ENCODE measurements at places on chromosomes 4 and X.
A peak's percentile ranks its signal among the peaks of the same experiment; 100 is the strongest.

DNA sequence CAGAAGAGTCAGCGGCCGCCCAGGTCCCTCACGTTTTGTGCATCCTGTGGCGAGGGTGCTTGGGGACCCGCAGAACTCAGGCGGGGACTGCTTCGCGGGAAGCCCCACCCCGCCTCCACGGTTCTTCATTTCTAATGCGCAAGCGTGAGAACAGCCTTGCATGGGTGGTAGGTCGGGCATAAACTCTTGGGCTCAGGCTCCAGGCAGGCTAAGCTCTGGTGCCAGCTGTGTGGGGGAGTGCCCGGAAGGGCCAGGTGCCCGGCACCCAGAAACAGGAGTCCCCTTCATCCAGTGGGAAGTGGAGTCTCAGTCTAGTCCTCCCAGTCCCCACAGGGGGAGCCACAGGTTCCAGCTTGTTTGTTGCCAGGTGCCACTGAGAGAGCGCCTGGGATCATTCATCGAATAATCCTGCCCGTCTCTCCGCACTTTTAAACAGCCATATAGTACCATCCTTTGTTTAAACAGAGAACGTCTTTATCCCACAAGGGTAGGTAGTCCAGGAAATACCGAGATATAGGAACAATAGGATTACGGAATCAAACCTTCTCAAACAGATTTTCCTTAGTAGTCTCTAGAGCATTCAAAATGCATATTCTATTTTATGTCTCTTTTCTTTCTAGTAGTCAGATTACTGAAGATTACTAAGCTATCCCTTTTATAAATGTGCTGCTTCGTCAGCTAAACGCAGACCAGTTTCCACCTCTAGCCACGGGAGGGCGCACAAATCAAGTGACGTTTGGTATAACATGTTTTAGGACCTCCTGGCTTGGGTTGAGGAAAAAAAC lies 12.7 kb upstream of the RBBP7 start:
- peak; percentile 72 for DNase-seq

DNA sequence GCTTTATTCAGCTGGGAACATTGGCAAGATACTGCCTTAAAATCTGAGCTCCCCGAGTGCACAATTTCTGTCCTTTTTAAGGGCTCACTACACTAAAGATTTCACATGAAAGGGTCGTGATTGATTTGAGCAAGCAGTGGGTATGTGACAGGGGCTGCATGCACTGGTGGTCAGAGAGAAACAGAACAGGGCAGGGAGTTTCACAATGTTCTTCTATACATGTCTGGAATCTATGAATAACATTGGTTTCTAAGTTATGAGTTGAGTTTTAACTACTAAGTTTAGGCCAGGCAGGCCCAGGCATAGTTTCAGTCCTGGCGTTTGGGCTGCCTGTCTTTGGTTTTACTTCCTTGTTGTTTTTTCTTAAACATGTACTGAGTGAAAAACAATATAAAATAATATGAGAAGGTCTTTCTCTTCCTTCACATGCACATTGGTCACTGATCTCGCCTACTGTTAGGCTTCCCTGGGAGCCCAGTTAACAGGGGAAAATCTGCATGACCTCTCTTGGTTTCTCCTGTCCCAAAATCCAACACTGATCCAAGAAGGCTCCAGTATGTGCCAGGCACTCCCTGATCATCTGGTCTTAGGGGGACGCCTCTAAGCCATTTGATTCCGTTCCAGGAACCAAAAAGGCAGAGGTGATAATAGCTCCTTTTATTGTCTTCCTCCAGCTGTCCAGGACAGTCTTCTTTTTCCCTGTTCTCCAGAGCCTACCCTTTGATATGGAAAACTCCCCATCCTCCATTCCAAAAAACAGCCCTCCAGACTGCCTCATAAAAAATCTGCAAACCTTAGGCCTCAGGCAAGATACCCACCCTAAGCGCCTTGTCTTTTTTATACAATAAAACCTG lies at the start of gene UGT2B17:
Gene UGT2B17 (minus strand): TSS at position 51 of the 854 bp plus-strand sequence. CDS start 7,838 bp downstream, outside the sequence.
- DNase-seq = no peak

GRCh38 chr4:8374851-8375649 lies 65.5 kb downstream of the ACOX3 start:
- no peak for DNase-seq

- no peak for DNase-seq
These were observed 155.6 kb downstream of the PCDH7 start for GRCh38 chr4:30875658-30876269.

GRCh38 chrX:53685711-53686110 lies 808 bp downstream of the HUWE1 start:
- no peak for DNase-seq

DNA sequence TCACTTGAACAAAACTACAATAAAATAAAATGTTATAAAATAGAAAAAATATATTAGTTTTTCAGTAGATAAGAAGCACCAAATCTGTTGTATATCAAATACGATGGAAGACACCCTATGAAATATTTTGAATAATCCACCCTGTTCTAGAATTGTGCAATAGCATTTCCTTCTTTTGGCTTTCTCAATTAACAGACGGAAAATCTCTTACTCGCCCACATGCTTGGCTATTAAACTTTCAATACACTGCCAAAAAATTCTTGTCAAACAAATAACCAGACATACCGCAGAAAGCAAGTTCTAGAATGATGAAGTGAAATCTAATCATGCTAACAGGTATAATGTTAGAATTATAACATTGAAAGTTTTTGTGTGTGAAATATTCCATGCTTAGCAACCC lies 671.6 kb upstream of the SLIT2 start:
- DNase-seq = no peak

DNA sequence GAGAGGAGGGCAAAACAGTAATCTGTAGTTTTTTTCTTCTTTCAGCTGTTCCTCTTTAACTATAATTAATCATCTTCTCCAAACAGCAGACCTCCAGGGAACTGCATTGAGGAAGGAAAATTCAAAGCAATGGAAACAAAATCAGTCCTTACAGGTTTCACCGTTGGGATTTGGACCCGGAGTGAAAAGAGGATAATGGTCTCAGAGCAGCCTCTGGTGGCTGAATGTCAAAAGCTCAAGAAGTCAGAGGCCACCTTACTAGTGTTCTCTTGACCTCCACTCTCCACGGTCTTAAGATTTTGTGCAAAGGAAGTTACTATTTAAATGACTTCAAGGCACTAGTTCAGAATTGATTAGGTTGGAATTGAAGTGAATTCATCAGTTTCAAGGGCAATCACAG lies 16.0 kb upstream of the MID1 start:
- DNase-seq = no peak

GRCh38 chr4:128866269-128866668 lies 56.8 kb downstream of the JADE1 start:
- DNase-seq = no peak

GRCh38 chr4:120434756-120435155 lies 368.1 kb upstream of the MAD2L1 start:
- DNase-seq = no peak

DNA sequence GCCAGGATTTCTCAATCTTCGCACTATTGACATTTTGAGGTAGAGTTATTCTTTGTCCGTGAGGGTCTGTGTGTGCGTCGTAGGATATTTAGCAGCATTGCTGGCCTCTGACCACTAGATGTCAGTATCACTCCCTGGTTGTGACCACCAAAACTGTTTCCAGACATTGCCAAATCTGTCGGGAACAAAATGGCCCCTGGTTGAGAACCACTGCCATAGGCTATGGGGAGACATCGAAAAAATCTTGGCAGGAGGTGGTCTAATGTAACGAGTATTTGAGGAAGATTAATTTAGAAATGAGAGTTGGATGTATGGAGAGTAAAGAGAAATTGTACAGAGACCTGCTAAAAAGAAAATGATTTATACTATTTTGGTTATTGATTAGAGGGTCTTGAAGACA lies 108.4 kb downstream of the DOCK11 start:
- DNase-seq = peak; percentile 9

- DNase-seq = no peak
These were observed 64.0 kb upstream of the DDIT4L start for GRCh38 chr4:100254237-100254636.

DNA sequence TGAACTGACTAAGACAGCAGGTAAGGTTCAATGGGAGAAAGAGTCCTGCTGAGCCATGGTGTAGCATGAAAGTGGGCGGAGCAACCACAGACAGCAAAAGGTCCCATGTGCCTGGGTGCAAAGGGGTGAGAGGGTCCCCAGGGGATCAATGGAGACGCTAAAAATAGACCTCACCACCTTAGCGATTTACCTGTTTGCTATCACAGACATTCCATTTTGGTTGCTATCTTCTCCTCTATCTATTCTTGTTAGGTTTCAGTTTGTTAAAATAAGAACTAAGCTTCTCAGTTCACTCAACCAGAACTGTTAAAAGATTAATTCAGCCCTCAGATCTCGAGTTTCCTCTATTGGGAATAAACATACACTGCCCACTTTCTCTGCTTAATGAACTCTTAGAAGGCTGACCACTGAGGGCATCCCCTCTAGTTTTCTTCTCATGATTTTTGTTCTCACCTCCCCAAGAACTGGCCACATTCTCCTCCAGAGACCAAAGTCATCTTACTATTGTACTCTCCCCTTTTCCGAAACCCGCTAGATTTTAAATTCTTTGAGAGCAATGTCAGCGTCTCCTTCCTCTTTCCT lies 136.7 kb downstream of the PARM1 start:
- DNase-seq = no peak

GRCh38 chrX:105609530-105609929 lies 212.8 kb upstream of the NRK start:
- DNase-seq = no peak

- DNase-seq = no peak
These were observed 351.2 kb downstream of the BMPR1B start for GRCh38 chr4:95108883-95109421.

DNA sequence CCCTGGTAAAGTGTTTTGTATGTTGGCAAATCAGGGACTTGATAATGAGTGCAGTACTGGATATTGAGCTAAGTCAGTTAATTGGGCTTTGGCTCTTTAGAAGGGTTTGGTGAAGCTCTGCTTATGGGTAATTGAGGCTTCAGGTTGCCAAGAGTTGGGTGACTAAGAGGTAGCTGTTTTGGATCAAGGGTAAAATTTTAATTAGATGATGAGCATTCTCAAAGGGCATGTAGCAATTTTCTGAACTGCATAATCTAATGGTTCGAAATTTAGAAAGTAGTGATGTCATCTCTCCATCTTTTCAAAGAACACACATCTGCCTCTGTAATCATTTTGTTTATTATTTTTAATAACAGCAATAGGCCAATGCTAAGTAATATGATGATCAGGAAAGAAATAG lies 5.5 kb upstream of the TRIM2 start:
- no peak for DNase-seq

GRCh38 chr4:14977830-14978229 lies 24.5 kb upstream of the CPEB2 start:
- no peak for DNase-seq

GRCh38 chrX:250965-251364 lies 30.2 kb upstream of the PLCXD1 start:
- no peak for DNase-seq

DNA sequence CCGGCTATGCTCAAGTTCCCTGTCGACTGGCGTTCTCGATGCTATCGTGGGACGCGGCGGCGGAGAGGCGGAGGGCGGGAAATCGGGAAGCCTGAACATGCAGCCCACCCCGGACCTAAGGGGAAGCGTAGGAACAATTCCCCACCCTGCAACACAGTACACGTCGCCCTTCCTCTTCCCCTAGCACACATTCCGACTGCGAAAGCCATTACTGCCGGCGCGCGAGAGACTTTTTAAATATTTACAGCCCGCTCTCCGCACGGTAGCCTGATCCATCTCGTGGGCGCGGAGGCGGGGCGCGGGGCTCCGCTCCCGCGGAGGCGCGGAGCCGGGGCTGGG lies 48.1 kb upstream of the BCOR start:
- no peak for DNase-seq

DNA sequence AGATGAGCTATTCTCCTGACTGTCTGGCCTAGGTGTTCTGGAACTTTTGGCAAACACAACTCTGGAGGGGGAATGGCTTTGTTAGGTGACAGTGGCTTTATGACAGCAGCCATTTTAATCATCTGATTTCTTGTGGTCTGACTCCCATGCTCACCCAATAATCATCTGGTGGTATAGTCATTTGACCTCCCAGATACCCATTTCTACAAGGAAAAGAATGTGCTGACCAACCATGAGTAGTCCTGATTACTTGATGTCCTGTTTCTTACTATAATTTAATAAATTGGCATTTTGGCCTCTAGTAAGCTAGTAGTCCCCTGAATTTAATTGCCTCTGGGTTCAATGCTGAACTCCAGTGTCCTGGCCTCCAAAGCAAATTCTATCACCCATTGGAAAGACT lies 109.9 kb upstream of the DUSP21 start:
- no peak for DNase-seq

GRCh38 chr4:38040619-38041018 lies 80.4 kb downstream of the PTTG2 start:
- no peak for DNase-seq

GRCh38 chrX:70592091-70592490 lies 147.5 kb downstream of the DLG3 start:
- DNase-seq = no peak

GRCh38 chr4:169617306-169617705 lies 3.1 kb upstream of the CLCN3 start:
- no peak for DNase-seq

DNA sequence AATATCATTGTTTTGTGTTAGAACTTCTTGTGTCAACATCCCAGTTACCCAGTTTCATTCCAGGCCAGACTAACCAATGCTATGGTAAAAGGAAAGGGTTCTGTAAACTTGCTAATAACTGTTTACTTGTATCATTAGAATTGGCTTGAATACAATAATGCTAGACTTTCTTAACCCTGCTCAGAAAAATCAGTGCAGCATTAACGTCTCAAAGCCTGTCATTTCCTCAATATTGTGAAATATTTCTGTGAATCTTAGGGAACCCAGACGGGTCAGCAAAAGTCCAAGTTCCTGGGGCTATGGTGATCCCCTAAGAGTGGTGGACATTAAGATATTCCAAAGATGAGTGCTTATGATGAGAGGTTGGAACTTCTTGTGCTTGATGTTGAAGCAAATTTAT lies 541.2 kb upstream of the MAGEB18 start:
- DNase-seq = no peak

DNA sequence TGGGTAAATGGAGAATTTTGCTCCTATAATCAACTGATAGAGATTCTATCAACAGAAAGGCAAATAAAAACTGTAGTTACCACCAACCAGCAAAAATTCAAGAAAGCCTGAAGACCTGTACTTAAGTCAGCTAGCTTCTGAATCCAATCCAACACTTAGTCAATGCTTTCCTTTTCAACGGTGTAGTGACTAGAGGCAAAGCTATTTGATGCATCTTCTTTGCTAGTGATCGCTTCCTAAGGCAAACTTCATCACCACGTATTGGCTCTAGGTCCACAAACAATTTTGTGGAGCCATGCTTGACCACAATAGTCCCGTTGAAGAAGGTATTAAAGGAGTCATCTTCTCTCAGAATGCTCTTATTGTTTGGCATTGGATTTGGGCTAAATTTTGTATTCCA lies 25.0 kb upstream of the UBA6 start:
- DNase-seq = no peak

- no peak for DNase-seq
These were observed 118.5 kb downstream of the BTC start for GRCh38 chr4:74675673-74676279.

- no peak for DNase-seq
These were observed 10.8 kb downstream of the PDZD4 start for GRCh38 chrX:153819384-153820040.

DNA sequence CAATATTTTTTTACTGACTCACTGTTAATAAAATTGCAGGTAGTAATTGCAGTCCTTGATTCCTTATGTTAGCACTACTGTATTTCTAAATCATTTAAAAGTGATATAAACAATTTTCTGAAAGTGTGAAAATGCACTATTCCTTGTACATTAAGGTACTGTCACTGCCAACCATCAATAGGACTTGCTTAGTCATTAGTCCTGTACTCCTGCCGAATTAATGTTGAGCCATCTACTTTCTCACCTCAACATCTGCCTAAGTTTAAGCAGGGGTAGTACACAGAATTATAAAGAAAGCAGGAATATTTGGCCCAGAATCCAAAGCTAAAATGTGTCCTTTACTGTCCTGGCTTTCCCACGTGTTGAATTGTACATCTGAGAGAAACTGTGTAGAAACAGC lies 87.0 kb upstream of the TRPC3 start:
- no peak for DNase-seq
